ENCODE measurements at places on chromosomes 6 and 20.

- H3K4me3 ChIP-seq, result no peak overlapping the region
- no peak overlapping the region for H3K27ac ChIP-seq
- DNase-seq, result no peak
- no peaks in the 10 kb centered on the region for H3K27me3 ChIP-seq
Observed at GRCh38 chr6:111494951-111495635, 12.1 kb upstream of the REV3L start.

DNA sequence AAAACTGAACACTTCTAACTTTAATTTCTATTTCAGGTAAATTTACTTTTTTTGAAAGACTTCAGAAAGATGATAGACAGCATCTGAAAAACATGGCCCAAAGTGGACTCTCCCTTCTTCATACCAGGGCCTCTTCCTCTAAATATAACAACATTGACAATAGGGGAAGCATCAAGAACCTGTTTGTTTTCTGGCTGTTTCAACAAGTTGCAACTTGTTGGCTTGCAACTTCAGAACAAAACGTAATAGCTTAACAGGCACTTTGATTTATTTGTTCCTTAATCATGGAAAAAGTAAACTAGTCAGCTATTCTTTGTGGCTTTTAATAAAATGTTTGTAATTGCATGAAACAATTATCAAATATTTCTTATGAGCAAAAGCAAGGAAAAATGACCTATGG is 34.3 kb downstream of the RGS17 start:
- H3K27me3 ChIP-seq, result no peaks in the 10 kb centered on the region
- no peaks in the 10 kb centered on the region for H3K36me3 ChIP-seq
- H3K4me1 ChIP-seq, result no peaks in the 10 kb centered on the region
- DNase-seq, result no peak
- H3K27ac ChIP-seq, result no peak overlapping the region

GRCh38 chr6:5141046-5141445 is 55.9 kb downstream of the PPP1R3G start:
- H3K4me3 ChIP-seq, result no peak overlapping the region
- DNase-seq, result no peak
- no peaks in the 10 kb centered on the region for H3K4me1 ChIP-seq
- H3K27ac ChIP-seq, result no peak overlapping the region
- H3K27me3 ChIP-seq, result no peaks in the 10 kb centered on the region

DNA sequence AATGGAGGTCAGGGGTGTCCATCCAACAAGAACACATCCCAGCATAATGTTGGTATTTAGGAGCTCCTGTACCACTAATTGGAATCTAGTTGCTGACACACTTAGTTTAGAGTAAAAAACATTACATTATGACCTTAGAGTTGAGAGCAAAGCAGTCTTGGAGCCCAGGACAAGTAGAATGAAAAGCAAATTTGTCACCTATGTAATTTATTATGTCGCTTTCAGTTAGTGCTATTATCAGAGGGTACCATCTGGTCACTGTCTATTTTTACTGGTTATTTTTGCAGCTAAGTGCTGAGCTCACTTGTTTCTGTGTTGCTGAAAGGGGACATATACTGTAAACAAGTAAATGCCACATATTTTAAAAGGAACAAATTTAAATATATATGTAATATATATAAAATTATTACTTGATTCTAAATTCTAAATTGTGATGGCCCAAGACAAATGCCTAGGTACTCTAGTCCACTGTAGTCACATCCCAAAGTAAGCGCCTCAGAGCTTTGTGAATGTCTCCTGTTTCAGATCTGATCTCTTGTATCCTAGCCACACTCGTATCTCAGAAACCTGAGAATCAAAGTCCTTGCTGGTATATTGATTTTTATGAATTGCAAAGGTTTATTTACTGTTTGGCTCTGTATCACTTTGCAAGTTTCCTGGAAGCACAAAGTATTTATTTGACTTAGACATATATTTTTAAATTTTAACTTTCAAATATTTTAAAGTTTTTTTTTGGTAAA is 148.6 kb upstream of the MAN1A1 start:
- H3K4me1 ChIP-seq, result peaks cover 3% of the 10 kb centered on the region
- H3K27ac ChIP-seq, result no peak overlapping the region
- no peaks in the 10 kb centered on the region for H3K36me3 ChIP-seq
- peak; percentile 75 for DNase-seq
- no peak overlapping the region for H3K4me3 ChIP-seq
- no peaks in the 10 kb centered on the region for H3K27me3 ChIP-seq

- H3K27me3 ChIP-seq, result no peaks in the 10 kb centered on the region
- peaks cover 3% of the 10 kb centered on the region for H3K36me3 ChIP-seq
- no peak overlapping the region for H3K27ac ChIP-seq
- no peak for DNase-seq
- H3K4me1 ChIP-seq, result no peaks in the 10 kb centered on the region
Observed at GRCh38 chr6:137859025-137859424, 8.0 kb upstream of the TNFAIP3 start.

- no peaks in the 10 kb centered on the region for H3K4me1 ChIP-seq
- H3K36me3 ChIP-seq, result peaks cover 68% of the 10 kb centered on the region
- H3K4me3 ChIP-seq, result no peak overlapping the region
- DNase-seq, result peak; percentile 27
Observed at GRCh38 chr6:110999634-111000270, 17.9 kb downstream of the RPF2 start.
